Left renal pelvis (tissue), 4 donors: ENCODE measurements at places on chromosomes 7 and 10. TPM values are rescaled to one million over a fixed set of nuclear protein-coding genes. Genes with fewer than 3 reads are reported as not detected.

- DNase-seq: no peak
Observed at GRCh38 chr7:155782466-155782865, 29.8 kb downstream of the SHH start.

GRCh38 chr10:69208761-69209160, 11.4 kb upstream of the HKDC1 start:
- no peak for DNase-seq

GRCh38 chr7:25574828-25575227, 346.5 kb upstream of the NPVF start:
- DNase-seq: no peak

DNA sequence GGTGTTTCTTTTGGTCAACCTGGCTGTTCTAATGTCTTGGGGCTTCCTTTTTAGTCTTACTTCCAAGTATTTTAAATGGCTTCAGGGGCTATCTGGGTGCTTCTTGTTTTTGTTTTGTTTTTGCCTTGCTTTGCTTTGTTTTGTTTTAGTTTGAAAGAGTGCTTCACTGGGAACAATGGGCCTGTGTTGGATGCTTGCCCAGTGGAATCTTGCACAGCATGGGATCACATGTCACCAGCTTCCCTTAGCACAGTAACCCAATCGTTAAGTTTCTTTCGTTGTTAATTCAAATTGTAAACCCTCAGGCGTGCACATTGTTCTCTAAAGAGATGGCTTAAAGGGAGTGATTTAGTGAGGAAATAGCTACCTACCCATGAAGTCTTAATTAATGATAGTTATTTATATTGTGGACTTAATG, 8.9 kb downstream of the COL17A1 start:
- peak; percentile 36 for DNase-seq

DNA sequence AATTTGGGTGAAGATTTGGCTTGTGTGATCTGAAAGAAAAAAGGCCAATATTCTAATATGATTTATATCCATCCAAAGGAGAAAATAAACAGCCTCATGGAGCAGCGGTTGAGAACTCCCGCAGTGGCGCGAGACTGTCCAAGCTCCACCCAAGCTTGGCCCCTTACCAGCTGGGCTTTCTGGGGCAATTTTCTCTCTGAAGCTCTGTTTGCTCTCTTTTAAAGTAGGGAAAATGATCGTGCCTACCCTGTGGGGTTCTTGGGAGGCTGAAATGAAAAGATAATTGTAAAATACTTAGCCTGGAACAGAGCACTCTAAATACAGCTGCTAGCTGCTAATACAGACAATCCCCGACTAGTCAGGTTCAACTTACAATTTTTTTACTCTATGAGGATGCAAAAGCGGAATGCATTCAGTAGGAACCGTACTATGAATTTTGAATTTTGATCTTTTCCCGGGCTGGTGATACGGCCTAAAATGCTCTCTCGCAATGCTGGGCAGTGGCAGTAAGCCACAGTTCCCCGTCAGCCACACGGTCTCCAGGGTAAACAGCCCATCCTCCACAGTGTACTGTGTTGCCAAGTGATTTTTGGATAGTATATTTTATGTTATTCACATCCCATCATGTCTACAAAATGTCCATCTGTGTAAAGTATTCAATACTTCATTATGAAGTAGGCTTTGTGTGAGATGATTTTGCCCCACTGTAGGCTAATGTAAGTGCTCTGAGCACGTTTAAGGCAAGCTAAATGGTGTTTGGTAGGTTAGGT, 137.7 kb downstream of the CHN2 start:
- DNase-seq: no peak

GRCh38 chr10:6300784-6301460, 98.2 kb downstream of the PFKFB3 start:
- DNase-seq: no peak

GRCh38 chr7:32458025-32458424, 32.2 kb downstream of the LSM5 start:
- no peak for DNase-seq

DNA sequence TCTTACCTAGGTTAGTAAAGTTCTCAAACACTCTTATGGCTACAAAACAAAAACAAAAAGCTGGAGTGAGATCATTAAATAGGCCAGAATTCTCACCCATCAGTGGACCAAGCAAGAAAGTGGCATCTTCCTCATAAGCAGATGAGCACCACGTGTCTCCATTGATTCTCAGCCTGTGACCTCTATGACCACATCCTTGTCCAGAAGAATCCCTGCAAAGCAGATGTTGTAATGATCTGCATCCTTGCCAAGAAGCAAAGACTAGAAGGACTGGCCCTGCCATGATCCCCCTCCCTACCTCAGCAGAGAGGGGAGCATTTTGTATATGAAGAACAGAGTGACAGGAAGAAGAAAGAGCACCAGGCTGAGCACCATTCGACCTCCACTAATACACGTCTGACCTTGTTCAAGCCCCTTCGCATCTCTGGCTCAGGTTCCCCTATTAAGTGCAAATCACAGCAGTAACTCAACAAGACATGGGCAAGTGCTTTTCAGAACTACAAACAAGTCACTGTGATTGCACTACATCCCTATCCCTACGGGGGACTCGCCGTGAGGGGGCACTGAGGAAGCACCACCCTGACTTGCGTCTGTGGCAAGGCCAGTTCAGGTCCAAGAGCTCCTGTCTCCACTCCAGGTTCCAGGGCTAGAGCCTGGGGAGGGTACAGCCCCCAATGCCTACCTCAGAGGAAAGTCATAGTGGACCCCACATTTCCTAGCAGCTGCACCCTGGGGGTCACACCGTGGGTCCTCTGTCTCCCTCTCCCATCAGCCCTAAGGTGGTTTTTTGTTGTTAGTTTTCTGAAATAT, 22.2 kb upstream of the RASSF4 start:
- no peak for DNase-seq

DNA sequence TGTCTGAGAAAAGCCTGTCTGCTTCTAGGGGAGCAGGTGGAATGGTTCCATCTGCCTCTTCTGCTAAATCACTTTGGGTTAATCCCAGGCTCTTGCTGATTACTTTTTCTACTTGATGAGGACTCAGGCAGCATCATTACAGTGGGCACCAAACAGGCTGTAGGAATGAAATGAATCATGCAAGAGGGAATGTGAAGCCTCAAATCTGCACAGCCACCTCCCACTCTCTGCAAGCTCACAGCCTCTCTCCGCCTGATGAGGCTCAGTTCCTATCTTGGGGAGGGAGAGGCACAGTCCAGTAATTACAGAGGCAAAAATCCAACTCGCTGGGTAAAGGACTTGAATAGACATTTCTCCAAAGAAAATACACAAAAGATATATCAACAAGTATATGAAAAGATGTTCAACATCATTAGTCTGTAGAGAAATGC, 34.0 kb downstream of the HSPA12A start:
- DNase-seq: no peak

DNA sequence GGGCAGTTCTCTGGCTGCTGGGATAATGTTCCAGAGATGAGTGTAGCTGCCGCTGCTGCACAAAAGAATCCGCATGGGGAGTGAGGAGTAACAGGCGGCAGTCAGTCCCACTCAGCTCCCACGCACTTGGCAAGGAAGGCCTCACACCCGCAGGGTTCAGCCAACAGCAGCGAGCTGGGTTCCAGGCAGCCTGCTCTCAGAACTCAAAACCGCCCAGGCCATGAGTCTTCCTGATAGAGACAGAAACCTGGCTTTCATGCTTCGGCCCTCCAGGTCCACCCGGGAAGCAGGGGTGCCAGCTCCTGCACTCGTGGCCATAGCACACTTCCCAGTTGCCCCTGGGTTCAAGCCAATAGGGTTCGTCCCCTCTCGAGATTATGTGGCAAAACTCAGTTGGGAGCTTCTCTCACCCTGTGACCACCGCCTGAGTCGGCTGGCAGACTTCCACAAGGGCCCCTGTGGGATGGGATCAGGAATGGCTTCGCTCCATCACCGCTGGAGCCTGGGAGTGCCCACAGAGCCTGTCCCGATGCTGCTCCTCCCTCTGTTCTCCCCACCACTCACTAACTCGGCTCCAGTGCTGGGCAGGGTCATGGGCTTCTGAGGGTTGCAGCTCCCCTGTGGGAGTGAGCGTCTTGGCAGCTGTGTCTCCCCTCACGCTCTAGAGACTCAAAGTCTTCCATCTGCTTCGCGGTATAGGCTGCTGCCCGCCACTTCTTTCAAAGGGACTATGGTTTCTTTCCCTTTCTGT, 20.6 kb downstream of the CLRN3 start:
- no peak for DNase-seq

GRCh38 chr7:158409120-158409519, 178.5 kb downstream of the PTPRN2 start:
- DNase-seq: no peak

DNA sequence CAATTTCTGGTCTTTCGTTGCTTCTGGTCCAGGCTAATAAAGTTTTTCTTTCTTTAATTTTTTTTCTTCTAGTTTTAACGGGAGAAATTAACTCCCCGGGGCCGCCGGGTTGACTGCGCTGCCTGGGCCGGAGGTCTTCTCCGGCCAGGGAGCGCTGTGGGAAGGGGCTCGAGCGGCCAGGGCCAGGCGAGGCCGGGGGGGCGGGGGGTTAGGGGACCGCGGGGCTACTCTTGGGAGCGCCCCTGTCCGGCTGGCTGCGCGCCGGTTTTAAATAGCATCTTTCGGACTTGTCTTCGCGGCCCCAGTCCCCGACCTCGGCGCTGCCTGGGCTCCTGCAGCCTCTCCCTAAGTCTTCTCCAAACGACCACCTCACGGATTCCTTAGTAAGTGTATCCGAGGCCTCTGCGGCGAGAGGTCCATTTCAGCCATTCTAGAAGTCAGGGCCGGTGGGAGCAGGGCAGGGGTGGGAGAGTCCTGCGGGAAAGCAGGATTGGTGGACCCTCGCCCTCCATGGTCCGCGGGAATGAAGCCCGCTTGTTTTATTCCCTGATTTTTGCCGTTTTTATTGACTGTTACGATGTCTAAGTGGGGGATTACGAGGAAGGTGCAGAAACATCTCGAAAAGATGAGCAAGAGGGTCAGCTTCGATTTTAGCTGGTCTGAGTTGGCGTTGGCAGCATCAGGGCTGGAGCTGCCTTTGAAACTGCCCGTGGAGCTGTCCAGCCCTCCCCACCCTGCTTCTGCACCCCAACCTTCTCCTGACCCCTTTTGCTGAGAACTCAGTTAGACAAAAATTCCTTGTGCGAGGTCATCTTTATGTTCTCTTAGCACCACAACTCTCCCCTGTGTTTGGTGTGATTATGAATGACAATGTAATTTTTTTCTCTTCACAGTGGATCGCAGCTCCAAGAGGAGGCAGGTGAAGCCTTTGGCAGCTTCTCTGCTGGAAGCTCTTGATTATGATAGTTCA, 555 bp downstream of the PHF14 start:
- peak; percentile 24 for DNase-seq

DNA sequence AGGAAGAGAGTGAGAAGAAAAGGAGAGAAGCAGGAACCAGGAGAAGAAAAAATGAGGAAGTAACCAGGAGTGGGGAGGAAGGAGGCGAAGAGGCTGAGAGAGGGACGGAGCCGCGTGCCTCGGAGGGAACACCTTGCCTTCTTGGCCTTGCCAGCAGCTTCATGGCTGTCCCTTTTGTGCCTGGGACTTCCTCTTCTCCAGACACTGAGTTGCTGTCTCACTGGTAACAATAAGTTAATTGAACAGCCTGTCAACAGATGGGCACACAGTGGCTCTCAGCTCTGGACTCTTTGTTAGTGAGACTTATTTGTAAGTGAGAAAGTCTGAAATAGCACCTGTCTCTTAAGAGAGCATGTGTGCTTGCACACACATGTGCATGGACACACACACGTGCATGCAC, 83.2 kb downstream of the GATA3 start:
- no peak for DNase-seq

- DNase-seq: no peak
Observed at GRCh38 chr10:480498-480927, 209.0 kb downstream of the DIP2C start.

- DNase-seq: no peak
Observed at GRCh38 chr10:7697426-7697825, 5.7 kb upstream of the ITIH2 start.

CALHM1 gene
- polyA plus RNA-seq: 0.06 TPM

NPC1L1 gene
- polyA plus RNA-seq: 2.2 TPM

NUTM2E gene
- polyA plus RNA-seq: not detected

CRHR2 gene
- 0.12 TPM for polyA plus RNA-seq

GNGT1 gene
- polyA plus RNA-seq: not detected

LOXL4 gene
- polyA plus RNA-seq: 19.0 TPM

AOC1 gene
- polyA plus RNA-seq: 121 TPM

IL15RA gene
- 0.71 TPM for polyA plus RNA-seq

EPHB6 gene
- polyA plus RNA-seq: 18.9 TPM

VENTX gene
- polyA plus RNA-seq: 0.33 TPM

PRF1 gene
- polyA plus RNA-seq: 0.96 TPM
